ENCODE measurements at places on chromosomes 11 and 22.
A peak's percentile ranks its signal among the peaks of the same experiment; 100 is the strongest.

- DNase-seq: no peak
Observed at GRCh38 chr11:78274739-78275138, 86.0 kb downstream of the USP35 start.

DNA sequence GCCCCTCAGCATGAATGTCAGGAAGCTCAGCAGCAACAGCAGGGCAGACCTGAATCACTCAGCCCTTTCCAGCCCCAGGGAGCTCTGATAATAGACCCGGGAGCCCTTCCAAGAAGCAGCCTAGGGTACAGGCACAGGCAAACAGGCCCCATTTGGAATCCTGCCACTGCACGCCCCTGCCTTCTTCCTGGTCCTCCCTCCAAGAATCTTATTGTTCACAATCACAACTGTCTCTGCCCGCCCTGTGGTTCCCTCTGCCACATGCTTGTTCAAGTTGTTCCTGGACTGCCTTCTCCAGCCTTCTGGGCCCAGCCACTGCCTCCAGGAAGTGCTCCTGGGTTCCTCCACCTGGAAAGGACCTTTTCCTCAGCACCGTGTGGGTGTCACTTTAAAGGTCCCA, 54.6 kb downstream of the LRRC32 start:
- DNase-seq: no peak

DNA sequence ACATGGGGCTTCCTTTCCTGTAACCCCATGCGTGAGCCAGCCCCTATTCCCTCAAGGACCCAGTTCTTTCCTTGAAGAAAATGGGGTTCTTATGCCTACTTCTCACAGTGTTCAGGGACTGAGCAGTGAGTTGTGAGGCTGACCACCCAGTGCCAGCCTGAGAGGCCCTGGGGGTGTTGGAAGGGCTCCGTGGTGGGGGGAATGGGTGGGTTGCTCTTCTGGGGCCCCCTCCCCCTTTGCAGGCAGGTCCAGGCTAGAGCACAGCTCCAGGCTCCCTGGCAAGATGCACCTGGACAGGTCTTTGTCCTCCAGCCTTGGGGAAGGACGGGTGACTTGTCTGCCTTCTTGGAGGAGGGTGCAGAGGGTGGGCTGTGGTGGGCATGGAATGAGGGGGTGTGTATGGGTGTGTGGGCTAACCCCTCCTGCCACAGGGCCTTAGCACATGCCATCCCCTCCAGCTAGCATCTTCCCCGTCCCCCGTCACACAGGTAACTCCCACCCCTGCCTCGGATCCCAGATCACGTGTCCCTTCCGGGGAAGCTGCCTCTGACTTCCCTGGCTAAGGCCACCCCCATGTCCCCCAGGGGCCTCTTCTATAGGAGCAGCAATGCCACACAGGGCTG, 64.6 kb downstream of the MYEOV start:
- DNase-seq: no peak

GRCh38 chr11:35083431-35084238, 55.3 kb upstream of the CD44 start:
- DNase-seq: peak; percentile 30

GRCh38 chr22:48404801-48405447, 1422.7 kb downstream of the BRD1 start:
- DNase-seq: no peak

GRCh38 chr11:1382831-1383607, 6.7 kb upstream of the BRSK2 start:
- DNase-seq: no peak

DNA sequence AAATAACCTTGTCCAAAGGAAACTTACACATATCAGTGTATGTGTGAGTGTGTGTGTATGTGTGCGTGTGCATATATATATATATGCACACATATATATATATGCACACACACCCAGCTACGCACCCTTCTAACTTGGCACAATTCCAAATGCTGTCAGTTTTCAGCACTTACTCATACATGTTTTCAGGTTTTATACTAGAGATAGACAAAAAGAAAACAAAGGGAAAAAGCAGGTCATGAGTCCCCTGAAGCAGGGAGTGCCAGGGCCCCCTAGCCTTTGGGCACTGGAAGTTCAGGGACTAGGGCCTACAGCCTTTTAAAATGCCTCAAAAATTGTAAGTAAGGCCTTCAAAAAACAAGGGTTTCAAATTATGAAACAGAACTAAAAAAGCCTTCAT, 265.4 kb downstream of the CADM1 start:
- no peak for DNase-seq

GRCh38 chr11:14336507-14337503, 22.2 kb downstream of the RRAS2 start:
- no peak for DNase-seq

GRCh38 chr11:109769858-109770257, 323.3 kb upstream of the ZC3H12C start:
- DNase-seq: no peak

DNA sequence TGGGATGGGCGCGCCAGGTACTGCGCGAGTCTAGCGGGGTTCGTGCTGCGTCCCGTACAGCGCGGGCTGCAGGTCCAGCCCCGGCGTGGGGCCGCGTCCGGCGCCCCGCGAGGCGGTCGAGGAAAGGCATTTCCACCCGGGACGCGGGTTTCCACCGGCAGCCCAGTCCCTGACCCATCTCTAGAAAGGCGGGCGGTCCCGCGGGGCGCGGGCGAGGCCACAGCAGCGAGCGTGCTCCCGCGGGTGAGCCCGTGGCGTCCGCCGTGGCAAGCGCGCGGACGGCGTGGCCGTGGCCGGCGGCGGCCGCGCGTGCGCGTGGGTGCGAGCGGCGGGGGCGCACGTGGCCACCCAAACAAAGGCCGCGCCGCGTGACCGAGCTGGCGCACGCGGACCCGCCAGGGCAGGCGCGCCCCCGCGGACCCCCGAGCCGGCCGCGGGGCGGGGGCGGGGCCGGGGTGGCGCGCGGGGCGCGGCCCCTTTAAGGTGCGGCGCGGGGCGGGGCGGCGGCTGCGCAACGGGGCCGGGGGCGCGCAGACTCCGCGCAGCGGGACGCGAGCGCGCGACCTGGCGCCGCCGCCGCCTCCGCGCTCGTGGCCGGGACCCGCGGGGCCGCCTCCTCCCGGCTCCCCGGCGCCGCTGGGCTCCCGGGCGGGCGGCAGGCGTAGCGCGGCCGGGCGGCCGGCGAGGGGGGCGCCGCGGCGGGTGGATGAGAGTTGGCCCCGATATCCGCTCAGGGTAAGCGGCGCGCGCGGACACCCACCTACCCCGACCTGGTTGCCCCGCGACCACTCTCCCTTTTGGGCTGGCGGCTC, 39.3 kb upstream of the CELSR1 start:
- no peak for DNase-seq

- no peak for DNase-seq
Observed at GRCh38 chr22:19800761-19801244, 40.2 kb downstream of the TBX1 start.

DNA sequence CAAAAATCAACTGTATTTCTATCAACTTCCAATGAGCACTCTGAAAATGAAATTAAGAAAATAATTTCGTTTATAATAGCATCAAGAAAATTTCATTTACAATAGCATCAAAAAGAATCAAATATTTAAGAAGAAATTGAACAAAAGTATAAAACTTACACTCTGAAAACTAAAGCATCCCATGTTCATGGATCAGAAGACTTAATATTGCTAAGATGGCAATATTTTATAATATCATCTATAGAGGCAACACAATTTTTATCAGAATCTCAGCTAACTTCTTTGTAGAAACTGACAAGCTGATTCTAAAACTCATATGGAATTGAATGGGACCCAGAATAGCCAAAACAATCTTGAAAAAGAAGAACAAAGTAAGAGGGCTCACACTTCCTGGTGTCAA, 19.9 kb downstream of the NUP160 start:
- DNase-seq: no peak

DNA sequence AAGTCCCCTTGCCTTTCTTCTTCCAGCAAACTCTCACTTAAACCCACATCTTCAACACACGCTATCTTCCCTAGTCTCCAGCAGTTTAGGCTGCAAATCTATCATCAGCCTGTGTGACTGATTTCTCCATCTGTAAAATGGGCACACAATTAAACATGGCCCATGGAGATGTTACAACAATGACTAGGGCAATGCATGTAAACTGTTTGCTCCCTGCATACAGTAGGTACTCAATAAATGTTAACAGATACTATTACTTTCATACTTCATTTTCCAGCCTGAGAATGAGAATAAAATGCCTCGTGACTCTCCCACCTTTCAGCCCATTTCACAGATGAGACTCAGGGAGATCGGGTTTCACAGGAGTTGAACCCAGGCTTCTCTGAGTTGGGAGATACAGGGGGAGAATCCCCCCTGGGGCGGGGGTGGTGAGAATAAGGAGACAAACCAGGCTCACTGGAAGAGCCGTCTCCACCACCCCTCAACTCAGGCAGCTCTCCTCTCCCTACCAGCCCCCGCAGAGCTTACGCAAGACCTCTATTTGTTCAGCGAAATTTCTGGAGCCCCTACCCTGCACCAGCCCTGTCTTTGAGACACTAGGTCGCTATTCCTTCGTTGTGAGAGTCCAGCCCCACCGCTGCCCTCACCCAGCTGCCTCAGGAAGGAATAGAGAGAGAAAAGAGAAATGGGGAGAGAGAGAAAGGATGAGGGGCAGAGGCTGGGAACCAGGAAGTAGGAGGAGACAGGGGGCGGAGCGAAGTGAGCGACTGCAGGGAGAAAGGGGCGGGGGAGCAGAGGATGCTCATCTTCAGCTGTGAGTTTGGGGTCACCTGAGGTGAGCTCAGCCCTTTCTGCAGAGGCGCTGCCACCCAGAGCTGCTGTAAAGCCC, 42.1 kb upstream of the KLHL35 start:
- peak; percentile 52 for DNase-seq

DNA sequence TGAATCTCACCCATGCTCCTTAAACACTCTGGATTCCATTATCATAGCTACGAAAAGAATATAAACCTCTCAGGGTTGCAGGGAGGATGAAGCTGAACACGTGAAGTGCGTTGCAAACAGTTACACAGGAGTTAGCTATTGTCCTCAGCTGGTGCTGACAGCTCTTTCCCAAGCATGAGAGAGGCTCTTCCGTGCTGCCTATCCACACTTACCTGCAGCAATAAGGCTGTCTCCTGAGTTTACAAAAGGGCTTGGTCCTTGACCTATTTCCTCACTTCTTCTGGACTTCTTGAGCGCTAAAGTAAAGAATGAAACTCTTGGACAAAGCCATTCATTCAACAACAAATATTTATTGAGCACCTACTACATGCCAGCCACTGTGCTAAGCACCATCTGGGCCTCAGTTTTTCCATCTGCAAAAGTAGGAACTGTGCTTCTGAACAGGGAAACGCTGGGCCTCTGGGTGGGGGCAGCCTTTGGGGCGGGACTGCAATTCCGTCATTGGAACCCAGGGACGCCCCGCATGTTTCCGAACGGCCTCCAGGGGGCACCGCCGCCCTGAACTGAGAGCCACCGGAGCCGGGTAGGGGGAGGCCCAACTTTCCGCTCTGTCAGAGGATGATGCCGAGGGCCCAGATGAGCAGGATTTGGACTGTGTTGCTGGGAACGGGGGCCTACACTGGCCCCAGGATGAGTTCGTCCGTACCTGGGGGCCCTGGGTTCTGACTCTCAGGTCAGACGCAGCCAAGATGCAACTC, 651 bp upstream of the ARL2 start:
- DNase-seq: peak; percentile 40

DNA sequence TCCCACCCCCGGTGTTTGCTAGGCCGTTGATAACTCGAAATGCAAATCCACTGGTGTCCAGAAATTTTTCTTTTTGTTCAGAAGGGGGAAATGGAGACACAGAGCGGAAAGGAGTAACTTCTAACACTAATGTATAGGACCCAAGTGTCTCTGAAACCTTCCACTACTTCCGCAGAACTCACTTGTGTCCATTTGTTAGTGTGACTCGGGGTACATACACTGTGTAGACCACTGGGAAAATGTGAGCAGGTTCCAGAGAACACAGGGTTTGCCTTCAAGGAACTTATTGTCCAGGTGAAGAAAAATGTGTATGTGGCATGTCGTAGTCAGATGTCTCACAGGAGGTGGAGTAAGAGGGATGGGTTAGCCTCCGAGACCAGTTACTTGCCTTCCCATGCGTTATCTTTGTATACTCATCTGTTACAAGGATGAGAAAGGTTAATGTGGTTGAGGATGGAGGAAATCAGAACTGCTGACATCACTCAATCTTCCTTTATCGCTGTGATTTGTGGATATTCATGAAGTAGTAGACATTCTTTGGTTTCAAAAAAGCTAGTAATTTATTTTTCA, 857 bp downstream of the ARCN1 start:
- no peak for DNase-seq

DNA sequence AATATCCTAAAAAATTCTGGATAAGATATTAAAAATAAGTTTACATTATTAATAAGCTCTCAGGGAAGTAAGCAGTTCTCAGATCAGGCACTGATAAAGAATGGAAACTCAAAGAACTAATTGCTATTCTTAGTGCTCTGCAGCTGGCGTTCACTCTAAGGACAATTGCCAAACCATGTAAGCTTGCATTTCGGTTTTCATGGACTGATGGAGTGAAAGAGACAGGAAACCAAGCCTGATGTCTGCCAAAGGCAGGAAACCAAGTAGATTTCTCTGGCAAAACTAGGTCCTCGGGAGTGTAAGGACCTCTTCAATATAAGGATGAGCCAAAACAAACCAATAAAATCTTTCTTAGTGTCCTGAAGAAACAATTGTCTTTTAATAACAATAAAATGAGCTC, 355.2 kb downstream of the RAB38 start:
- DNase-seq: no peak

DNA sequence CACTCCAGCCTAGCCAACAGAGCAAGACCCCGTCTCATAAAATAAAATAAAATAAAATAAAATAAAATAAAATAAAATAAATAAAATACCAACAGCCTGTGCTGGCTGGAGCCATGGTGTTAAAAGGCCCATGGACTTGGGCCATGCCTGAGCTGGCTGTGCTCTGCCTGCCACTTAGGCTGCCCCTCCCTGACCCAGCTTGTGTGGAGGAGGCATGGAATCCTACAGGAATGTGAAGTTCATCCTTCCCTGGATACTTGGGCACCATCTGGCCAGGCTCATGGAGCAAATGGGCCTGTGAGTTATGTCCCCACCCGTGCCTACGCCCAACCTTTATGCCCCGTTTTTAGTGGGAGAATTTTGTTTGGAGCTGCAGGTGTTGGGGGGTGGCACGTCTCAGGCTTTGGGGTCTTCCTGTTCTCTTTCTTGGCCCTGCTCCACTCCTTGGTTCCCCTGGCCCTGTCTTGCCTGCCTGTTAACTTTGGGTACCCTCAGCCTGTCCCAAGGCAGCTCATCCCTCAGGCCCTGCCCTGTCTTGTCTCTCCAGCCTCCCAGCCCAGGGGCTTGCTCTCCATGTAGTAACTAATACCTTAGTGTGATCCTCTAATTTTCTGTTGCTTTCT, 51.3 kb downstream of the BCR start:
- DNase-seq: no peak

DNA sequence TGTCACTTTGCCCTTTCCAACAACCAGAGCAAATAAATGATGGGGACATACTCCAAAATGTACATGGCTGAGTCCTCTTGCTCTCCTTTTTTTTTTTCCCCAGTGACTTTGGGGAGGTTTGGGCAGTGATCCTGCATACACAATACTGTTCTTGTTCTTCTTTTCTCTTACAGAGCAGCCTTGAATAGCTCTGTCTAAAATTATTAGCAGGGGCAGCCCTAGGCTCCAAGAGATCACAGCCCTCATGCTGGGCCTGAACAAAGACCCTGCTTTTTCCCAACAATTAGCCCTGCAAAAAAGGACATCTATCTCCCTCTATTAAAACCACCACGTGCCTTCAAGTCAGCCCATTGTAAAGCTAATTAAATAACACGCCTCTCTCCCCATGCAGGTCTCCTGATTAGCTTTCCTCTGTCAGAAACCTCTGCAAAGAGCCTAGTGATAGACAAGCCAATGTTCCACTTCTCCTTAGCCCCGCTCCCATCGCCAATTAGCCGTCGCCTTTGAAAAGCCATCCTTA, 54.7 kb downstream of the ETS1 start:
- peak; percentile 56 for DNase-seq

- DNase-seq: no peak
Observed at GRCh38 chr11:103378931-103379330, 269.7 kb downstream of the DYNC2H1 start.
